ENCODE measurements at places on chromosomes 6 and 20. TPM values are rescaled to one million over a fixed set of nuclear protein-coding genes. Genes with fewer than 3 reads are reported as not detected.

The RSPH9 gene
- total RNA-seq: under 0.01 TPM

- no peak for DNase-seq
- no peak overlapping the region for H3K4me3 ChIP-seq
- H3K27ac ChIP-seq: no peak overlapping the region
- H3K27me3 ChIP-seq: no peaks in the 10 kb centered on the region
Measured at GRCh38 chr6:110041126-110041525, 63.0 kb downstream of the GPR6 start.

- H3K27me3 ChIP-seq: peaks cover 2% of the 10 kb centered on the region
- no peaks in the 10 kb centered on the region for H3K36me3 ChIP-seq
- H3K27ac ChIP-seq: no peak overlapping the region
- H3K4me3 ChIP-seq: no peak overlapping the region
- no peak for DNase-seq
- no peaks in the 10 kb centered on the region for H3K4me1 ChIP-seq
Measured at GRCh38 chr6:47126647-47127391, 84.7 kb upstream of the ADGRF1 start.

DNA sequence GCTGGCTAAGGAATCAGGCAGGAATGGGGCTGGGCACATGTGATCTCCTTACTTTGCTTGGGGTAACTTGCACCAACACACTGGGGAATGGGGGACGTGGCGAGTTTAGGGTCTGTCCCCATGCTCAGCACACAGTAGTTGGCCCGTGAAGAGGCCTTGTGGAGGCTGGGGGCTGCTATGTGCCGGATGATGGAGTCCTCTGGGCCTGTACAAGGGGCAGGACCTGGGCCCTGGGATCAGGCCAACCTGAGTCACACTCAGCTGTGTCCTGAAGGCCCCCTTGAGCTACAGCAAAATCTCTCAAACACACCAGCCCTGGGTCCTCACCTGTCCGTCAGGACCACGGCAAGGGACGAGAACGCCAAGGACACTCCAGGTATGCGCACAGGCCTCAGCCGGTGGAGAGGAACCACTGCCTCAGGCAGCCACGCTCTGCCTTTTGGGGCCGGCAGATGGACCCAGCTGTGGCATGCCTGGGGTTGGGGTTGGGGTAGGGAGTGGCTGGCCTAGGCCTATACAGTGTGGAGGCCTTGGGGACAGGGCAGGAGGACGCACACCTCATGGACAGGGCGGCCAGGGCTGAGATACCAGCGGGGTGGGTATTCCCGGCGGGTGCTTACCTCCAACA lies 11.1 kb downstream of the UCKL1 start:
- no peak for DNase-seq
- peaks cover 17% of the 10 kb centered on the region for H3K36me3 ChIP-seq
- no peak overlapping the region for H3K4me3 ChIP-seq
- H3K27me3 ChIP-seq: no peaks in the 10 kb centered on the region

The ANGPT4 gene
- under 0.01 TPM for total RNA-seq

The LY6G5C gene
- total RNA-seq: 0.72 TPM

GRCh38 chr6:35634316-35634715 lies 54.4 kb downstream of the FKBP5 start:
- H3K27me3 ChIP-seq: no peaks in the 10 kb centered on the region
- H3K27ac ChIP-seq: no peak overlapping the region
- no peak overlapping the region for H3K4me3 ChIP-seq

DNA sequence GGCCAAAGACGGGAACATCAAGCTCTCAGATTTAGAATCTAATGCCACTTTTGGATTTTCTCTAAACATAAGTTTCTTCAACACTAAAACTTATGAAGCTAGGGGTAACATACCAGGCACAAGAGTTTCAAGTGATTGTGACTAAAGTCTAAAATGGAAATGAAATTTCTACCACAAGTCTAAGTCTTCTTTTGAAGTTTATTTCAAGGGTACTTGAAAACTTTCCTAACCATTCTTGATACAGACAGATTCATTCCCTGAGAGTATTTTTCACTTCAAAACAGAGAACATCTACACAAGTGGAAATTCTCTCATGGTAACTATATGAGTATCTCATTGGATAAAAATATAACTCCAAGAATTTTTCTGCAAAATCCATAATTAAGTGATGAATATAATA lies 56.2 kb downstream of the BTBD9 start:
- peaks cover 7% of the 10 kb centered on the region for H3K4me1 ChIP-seq
- DNase-seq: no peak
- no peaks in the 10 kb centered on the region for H3K27me3 ChIP-seq
- H3K27ac ChIP-seq: no peak overlapping the region
- H3K4me3 ChIP-seq: no peak overlapping the region
- peaks cover 6% of the 10 kb centered on the region for H3K36me3 ChIP-seq

The ZKSCAN8 gene
- total RNA-seq: 25.7 TPM

The HLA-DOB gene
- total RNA-seq: not detected

GRCh38 chr6:41428336-41428995 lies 93.1 kb downstream of the NCR2 start:
- DNase-seq: peak; percentile 59
- H3K4me1 ChIP-seq: peaks cover 27% of the 10 kb centered on the region
- peaks cover 39% of the 10 kb centered on the region for H3K27me3 ChIP-seq

DNA sequence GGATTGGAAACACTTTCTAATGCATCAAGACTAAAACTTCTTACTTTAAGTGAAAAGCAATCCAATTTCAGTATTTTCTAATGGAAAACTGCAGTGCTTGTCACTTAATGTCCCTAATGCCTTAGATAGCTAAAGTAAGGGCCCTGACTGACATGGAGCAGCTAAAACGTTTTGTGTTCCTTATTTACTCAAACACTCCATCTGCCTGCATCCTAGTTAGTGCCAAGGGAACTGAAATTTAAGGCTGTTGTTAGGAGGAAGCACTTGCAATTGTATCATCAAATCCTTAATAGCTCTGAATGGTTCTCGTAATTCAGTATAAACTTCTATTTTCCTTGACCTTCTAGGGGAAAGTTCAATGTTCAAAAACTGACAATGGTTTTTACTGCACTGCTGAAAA lies 127.4 kb downstream of the GJA10 start:
- no peak overlapping the region for H3K4me3 ChIP-seq
- H3K4me1 ChIP-seq: peaks cover 13% of the 10 kb centered on the region
- no peaks in the 10 kb centered on the region for H3K36me3 ChIP-seq
- no peak for DNase-seq

GRCh38 chr6:160156842-160157241 lies 35.2 kb downstream of the SLC22A1 start:
- H3K36me3 ChIP-seq: no peaks in the 10 kb centered on the region
- H3K27ac ChIP-seq: no peak overlapping the region
- H3K4me3 ChIP-seq: no peak overlapping the region
- DNase-seq: peak; percentile 53

GRCh38 chr6:104884867-104885517 lies 25.3 kb upstream of the HACE1 start:
- no peaks in the 10 kb centered on the region for H3K27me3 ChIP-seq
- H3K4me3 ChIP-seq: no peak overlapping the region
- no peaks in the 10 kb centered on the region for H3K4me1 ChIP-seq
- no peak overlapping the region for H3K27ac ChIP-seq
- no peak for DNase-seq
- H3K36me3 ChIP-seq: no peaks in the 10 kb centered on the region

The RAB44 gene
- under 0.01 TPM for total RNA-seq

GRCh38 chr6:164095056-164095455 lies 680.5 kb downstream of the QKI start:
- H3K27me3 ChIP-seq: no peaks in the 10 kb centered on the region
- no peaks in the 10 kb centered on the region for H3K36me3 ChIP-seq
- H3K4me3 ChIP-seq: no peak overlapping the region
- H3K27ac ChIP-seq: no peak overlapping the region

- DNase-seq: no peak
- H3K4me1 ChIP-seq: peaks cover 31% of the 10 kb centered on the region
- H3K36me3 ChIP-seq: no peaks in the 10 kb centered on the region
- H3K4me3 ChIP-seq: no peak overlapping the region
Measured at GRCh38 chr6:151808371-151809241, 1.1 kb downstream of the ESR1 start.

- H3K4me3 ChIP-seq: no peak overlapping the region
- no peaks in the 10 kb centered on the region for H3K4me1 ChIP-seq
- H3K27me3 ChIP-seq: peaks cover 6% of the 10 kb centered on the region
- DNase-seq: no peak
- no peaks in the 10 kb centered on the region for H3K36me3 ChIP-seq
Measured at GRCh38 chr20:24437196-24438082, 32.0 kb upstream of the SYNDIG1 start.

DNA sequence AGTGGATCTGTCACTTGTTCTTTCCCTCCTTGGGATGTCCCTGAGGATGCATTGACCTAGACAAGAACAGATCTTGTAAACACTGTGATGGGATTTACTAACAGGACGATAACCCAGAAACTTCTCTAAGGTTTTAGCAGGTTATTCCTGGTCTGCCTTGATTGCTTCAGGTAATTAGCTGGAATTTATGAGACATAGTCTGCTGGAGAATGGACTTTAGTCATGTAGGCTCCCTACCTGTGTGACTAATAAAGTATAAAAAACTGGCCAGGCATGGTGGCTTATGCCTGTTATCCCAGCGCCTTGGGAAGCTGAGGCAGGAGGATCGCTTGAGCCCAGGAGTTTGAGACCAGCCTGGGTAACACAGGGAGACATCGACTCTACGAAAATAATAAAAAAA lies 96.1 kb downstream of the PAK5 start:
- H3K36me3 ChIP-seq: no peaks in the 10 kb centered on the region
- no peaks in the 10 kb centered on the region for H3K27me3 ChIP-seq
- H3K4me1 ChIP-seq: no peaks in the 10 kb centered on the region
- no peak for DNase-seq
- no peak overlapping the region for H3K27ac ChIP-seq
